CD8-positive, alpha-beta memory T cell (primary cell): ENCODE measurements at places on chromosomes 2 and 18.
A peak's percentile ranks its signal among the peaks of the same experiment; 100 is the strongest.

DNA sequence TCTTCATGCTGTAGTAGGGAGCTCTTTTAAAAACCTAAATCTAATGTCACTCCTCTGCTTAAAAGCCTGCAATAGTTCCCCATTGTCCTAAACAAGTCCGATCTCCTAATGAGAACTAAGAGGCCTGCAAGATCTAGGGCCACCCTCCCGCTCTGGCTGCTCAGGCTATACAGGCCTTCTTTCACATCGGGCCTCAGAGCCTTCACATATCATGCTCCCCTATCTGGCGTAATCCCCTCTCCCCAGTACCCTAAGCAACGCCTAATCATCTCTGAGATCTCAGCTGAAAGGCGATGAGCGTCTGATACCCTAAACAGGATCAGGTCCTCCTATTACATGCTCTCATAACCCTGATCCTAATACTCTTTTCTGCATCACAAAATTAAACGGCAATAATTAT, 1.9 kb downstream of the MAP4K3 start:
- DNase-seq, result no peak
- H3K27me3 ChIP-seq, result no peaks in the 10 kb centered on the region
- H3K36me3 ChIP-seq, result no peaks in the 10 kb centered on the region
- H3K4me3 ChIP-seq, result peak overlapping the region; percentile 30

GRCh38 chr2:52077159-52077558, 1045.2 kb upstream of the NRXN1 start:
- no peak for DNase-seq
- H3K27me3 ChIP-seq, result no peaks in the 10 kb centered on the region
- no peaks in the 10 kb centered on the region for H3K4me1 ChIP-seq
- no peaks in the 10 kb centered on the region for H3K36me3 ChIP-seq
- H3K4me3 ChIP-seq, result no peak overlapping the region

DNA sequence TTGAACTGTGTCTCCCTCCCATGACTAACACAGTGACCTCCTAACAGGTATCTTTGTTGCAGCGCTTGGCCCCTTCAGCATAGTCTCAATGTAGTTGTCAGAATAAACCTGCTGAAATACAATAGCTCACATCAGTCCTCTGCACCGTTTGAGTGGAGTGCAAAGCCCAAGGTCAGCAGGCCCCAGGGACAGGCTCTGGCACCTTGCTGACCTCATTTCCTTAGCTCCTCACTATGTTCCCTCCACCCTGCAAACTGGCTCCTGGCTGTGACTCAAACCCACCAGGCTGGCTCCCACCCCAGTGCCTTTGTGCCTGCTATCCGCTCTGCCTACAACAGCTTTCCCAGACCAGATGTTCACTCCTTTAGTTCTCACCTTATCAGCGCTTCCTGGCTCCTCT, 146.7 kb downstream of the LRATD1 start:
- no peaks in the 10 kb centered on the region for H3K36me3 ChIP-seq
- H3K27ac ChIP-seq, result no peak overlapping the region
- H3K4me3 ChIP-seq, result no peak overlapping the region
- no peaks in the 10 kb centered on the region for H3K4me1 ChIP-seq

- no peak overlapping the region for H3K4me3 ChIP-seq
- DNase-seq, result no peak
- H3K27ac ChIP-seq, result no peak overlapping the region
- peaks cover 13% of the 10 kb centered on the region for H3K27me3 ChIP-seq
These were observed 1.6 kb downstream of the LRATD1 start for GRCh38 chr2:14634182-14634488.

DNA sequence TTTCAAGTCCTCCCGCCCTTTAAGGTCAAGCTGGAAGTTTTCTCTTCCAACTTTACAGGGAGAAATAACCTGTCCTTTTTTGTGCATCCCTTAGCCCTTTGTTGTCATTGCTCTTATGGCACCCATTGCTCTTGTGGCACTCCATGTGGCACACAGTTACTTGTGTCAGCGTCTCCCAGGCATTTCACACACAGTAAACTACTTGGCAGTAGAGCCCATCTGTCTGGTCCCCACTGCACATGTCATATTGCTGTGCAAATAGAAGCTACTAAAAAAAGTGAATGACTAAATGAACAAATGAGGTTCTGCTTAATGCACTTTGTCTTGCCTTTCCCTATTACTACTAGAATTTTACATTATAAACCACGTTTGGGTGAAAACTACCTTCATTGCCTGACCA, 149.3 kb downstream of the EML6 start:
- DNase-seq, result no peak
- H3K4me3 ChIP-seq, result no peak overlapping the region
- no peaks in the 10 kb centered on the region for H3K27me3 ChIP-seq
- no peak overlapping the region for H3K27ac ChIP-seq
- H3K4me1 ChIP-seq, result no peaks in the 10 kb centered on the region
- H3K36me3 ChIP-seq, result no peaks in the 10 kb centered on the region

DNA sequence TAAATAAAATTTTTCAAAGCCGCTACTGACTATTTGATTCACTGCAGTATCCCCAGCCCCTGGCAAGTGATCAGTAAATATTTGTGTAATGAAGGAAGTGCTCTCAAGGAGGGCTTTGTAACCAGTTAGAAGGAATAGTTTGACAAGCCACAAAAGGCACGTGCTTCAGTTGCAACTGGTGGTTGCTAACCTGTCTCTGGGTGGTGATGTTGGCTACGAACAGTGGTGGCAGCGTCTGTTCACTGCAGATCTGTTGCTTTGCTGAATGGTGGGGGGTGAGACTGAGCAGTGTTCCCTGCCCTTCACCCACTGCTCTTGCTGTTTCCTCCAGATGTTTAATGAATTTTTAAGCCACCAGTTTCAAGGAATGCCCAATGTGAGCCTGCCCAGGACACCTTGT, 73.9 kb upstream of the SIX2 start:
- H3K27ac ChIP-seq, result no peak overlapping the region
- no peak overlapping the region for H3K4me3 ChIP-seq
- no peaks in the 10 kb centered on the region for H3K27me3 ChIP-seq
- DNase-seq, result no peak
- H3K36me3 ChIP-seq, result no peaks in the 10 kb centered on the region

GRCh38 chr18:4734021-4734420, 278.9 kb upstream of the DLGAP1 start:
- no peak overlapping the region for H3K27ac ChIP-seq
- H3K36me3 ChIP-seq, result no peaks in the 10 kb centered on the region
- no peaks in the 10 kb centered on the region for H3K27me3 ChIP-seq

- H3K36me3 ChIP-seq, result no peaks in the 10 kb centered on the region
- H3K4me3 ChIP-seq, result no peak overlapping the region
- DNase-seq, result no peak
- H3K27ac ChIP-seq, result no peak overlapping the region
- no peaks in the 10 kb centered on the region for H3K4me1 ChIP-seq
These were observed 193.9 kb upstream of the SALL3 start for GRCh38 chr18:78785706-78786105.

DNA sequence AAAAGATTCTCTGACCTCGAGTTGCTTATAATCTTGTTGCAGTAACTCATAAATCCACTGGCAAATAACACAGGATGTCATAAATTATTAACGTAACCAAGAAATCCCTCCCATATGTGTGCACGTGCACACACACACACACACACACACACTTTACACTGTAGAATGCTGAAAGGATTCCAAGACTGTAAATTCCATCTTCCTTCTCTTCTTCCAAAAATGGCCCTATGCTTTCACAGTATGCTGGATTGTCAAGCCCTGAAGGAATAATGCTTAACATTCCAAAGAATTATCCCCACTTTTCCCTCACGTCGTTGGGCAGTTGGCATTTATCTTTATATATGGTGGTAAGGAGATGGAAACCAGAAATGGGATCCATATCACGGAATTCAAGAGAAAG, 117.5 kb upstream of the CRIM1 start:
- peaks cover 41% of the 10 kb centered on the region for H3K4me1 ChIP-seq
- no peak overlapping the region for H3K27ac ChIP-seq
- H3K27me3 ChIP-seq, result no peaks in the 10 kb centered on the region

- no peak overlapping the region for H3K4me3 ChIP-seq
- H3K27me3 ChIP-seq, result no peaks in the 10 kb centered on the region
- no peaks in the 10 kb centered on the region for H3K4me1 ChIP-seq
- H3K27ac ChIP-seq, result no peak overlapping the region
These were observed 7.9 kb upstream of the THUMPD2 start for GRCh38 chr2:39786761-39787522.

DNA sequence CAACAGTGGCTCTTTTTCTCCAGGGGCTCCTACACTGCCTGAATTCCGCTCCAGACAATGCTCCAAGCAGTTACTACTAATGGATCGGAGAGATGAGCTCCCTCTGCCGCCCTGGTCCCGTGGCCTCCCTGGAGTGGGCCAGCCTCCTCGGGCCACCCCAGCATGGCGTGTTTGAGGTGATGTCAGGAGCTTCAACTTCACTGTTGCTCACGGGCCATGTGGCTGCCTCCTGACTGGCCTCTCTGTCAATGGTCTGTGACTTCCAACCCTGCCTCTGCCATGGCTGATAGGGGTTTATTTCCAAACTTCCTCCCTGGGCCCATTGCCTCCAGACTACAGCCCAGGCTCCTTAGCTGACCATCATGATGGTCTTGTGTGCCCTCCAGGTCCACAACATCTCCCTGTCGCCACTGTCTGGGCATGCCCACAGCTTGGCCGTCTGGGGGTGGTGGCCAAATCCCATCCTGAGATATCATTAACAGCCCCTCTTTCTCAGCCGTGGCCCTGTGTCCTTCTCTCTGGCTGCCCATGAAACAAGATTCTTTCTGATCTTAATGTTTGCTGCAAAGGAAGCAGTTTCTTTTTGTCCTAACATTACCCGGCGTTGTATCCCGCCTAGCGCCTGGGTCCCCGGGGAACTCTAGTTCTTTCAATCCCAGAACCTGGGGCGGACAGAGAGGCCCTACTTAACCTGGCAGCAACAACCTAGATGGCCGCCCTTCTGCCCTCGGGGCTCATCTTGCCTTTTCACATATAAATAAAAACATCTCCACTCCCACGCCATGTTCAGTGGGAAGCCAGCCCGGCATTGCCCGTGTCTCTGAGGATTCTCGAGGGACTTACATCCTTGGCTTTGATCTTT, 38.1 kb downstream of the ATOH8 start:
- H3K36me3 ChIP-seq, result no peaks in the 10 kb centered on the region
- H3K27ac ChIP-seq, result no peak overlapping the region
- no peak overlapping the region for H3K4me3 ChIP-seq
- H3K4me1 ChIP-seq, result no peaks in the 10 kb centered on the region

- no peaks in the 10 kb centered on the region for H3K4me1 ChIP-seq
- H3K36me3 ChIP-seq, result no peaks in the 10 kb centered on the region
- H3K4me3 ChIP-seq, result no peak overlapping the region
- H3K27ac ChIP-seq, result no peak overlapping the region
These were observed 22.3 kb downstream of the ASAP2 start for GRCh38 chr2:9228781-9229469.

- H3K4me3 ChIP-seq, result no peak overlapping the region
- no peaks in the 10 kb centered on the region for H3K36me3 ChIP-seq
- no peaks in the 10 kb centered on the region for H3K4me1 ChIP-seq
- H3K27me3 ChIP-seq, result no peaks in the 10 kb centered on the region
- no peak for DNase-seq
- no peak overlapping the region for H3K27ac ChIP-seq
These were observed 50.4 kb upstream of the CNGA3 start for GRCh38 chr2:98295721-98296414.

DNA sequence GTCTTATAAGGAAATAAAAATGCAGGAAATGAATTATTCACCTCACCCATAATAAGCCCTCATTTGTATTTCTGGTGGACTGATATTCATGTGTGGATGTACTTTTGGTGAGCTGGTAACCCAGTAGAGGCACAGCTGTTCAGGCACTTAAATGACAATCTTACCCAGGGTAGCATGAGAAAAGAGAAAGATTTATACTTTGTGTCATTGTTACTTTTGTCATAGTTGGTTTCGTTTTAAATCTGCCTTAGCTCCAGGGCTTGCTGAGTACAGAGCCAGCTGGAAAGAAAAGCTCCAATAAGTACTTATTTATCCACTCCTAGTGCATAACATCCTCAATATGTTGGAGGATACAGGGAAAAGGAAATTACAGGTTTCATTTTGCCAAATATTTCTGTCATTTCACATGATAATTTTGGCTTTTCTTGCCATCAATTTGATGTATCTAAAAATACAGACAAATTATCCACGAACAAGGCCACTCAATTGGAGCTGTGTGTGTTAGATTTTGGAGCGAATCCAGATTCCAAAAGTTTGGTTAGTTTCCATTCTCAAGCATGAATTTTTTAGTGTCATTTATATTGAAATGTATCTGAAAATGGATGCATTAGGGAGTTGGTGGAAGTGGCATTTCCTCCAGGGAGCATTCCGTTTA, 1276.1 kb upstream of the FAM98A start:
- H3K27me3 ChIP-seq, result no peaks in the 10 kb centered on the region
- H3K4me1 ChIP-seq, result no peaks in the 10 kb centered on the region
- no peak for DNase-seq
- no peak overlapping the region for H3K27ac ChIP-seq

DNA sequence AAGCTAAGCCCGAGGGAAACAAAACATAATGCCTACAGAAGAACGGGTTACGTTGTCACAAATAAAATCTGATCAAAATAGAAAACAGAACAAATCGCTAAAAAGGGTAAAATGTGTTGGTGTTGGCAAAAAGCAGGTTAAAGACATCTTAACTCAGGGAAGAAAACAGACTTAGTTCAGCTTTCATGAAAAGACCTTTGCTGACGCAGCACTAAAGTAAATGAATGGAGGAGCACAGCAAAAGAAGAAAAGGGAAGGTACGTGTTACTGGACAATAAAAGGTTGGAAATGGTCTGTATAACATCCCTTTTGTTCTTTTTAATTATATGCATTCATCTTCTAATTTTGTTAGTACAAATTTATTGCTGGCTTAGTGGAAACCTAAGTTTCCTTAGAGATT, 117.4 kb upstream of the DSEL start:
- H3K27me3 ChIP-seq, result no peaks in the 10 kb centered on the region
- no peaks in the 10 kb centered on the region for H3K4me1 ChIP-seq
- no peak overlapping the region for H3K4me3 ChIP-seq
- no peak overlapping the region for H3K27ac ChIP-seq

DNA sequence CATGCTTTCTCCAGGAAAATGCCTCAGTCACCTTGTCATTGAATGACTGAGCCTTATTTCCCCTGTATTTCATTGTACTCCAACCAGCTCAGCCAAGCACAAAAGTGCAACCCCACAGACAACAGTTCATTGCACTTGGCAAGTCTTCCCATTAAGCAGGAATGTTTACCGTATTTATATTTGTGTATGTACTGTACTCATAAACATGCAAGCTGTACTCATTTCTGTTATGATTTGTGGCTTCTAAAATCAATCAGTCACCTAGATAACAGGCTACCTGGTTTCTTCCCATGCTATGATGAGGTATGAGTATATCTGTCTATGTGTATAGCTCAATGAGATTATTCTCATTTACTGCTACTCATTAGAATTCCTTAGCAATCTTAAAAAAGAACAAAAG, 505.5 kb upstream of the FAM98A start:
- H3K4me1 ChIP-seq, result no peaks in the 10 kb centered on the region
- H3K27me3 ChIP-seq, result no peaks in the 10 kb centered on the region
- no peak overlapping the region for H3K27ac ChIP-seq

DNA sequence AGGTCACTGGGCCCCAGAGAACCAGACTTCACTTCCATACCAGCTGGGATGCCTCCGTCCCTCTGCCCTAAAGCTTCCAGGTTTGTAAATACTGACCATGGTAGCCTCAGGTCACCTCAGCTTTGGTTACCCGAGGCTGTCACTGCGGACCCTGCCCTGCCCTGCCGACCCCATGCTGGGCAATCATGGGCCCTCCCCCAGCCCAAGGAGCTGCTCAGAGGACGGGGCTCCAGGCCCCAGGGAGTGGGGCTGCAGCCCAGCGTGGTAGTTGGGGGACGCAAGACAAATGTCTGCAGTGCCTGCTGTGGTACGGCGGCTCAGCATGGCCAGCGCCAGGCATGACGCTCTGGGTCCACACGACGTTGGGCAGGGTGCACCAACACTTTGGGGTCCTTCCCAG, 25.3 kb downstream of the RAMP1 start:
- no peak overlapping the region for H3K27ac ChIP-seq
- H3K27me3 ChIP-seq, result no peaks in the 10 kb centered on the region
- no peaks in the 10 kb centered on the region for H3K4me1 ChIP-seq
- H3K36me3 ChIP-seq, result no peaks in the 10 kb centered on the region
